Stomach (tissue), 19 donors: ENCODE measurements at places on chromosomes 1 and 21.

GRCh38 chr1:1779691-1780597, 1.7 kb upstream of the NADK start:
- peak; percentile 75 for DNase-seq

GRCh38 chr1:18723206-18723605, 92.6 kb downstream of the PAX7 start:
- no peak for DNase-seq

DNA sequence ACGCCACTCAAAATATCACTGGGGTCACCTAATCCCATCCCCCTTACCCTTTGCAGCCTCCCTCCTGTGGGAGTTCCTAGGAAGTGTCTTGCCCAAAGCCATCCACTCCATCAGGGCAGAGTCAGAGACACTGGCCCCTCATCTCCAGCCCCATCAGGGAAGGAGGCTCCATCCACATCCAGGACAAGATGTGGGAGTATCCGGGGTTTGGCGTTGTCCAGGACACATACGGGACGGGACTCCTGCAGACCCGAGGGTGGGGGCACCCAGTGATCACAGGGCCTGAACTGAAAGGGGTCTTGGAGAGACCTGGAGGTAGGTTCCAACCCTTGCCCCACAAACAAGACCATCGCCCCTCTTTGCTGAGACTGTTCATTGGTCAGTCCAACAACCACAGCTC, 348.2 kb downstream of the MATN1 start:
- DNase-seq: no peak

DNA sequence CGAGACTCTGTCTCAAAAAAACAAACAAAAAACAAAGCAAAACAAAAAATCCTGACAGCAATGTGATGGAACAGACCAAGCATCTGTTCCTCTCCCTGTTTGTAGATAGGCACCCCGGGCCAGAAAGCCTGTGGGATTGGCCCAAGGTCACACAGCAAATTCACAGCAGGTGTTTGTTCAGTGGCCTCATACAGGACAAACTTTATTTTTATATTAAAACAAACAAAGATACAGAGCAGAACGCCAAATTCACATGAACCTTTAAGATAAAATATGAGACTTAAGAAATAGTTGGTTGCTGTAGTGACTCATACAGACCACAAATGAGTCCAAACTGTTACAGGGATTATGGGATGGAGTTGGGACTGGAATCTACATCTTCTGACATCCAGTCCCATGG, 2.3 kb upstream of the CELA2A start:
- peak; percentile 71 for DNase-seq

GRCh38 chr1:230429067-230429735, 3.1 kb upstream of the PGBD5 start:
- DNase-seq: no peak

GRCh38 chr1:1462318-1462966, 9.1 kb upstream of the ATAD3B start:
- peak; percentile 76 for DNase-seq

DNA sequence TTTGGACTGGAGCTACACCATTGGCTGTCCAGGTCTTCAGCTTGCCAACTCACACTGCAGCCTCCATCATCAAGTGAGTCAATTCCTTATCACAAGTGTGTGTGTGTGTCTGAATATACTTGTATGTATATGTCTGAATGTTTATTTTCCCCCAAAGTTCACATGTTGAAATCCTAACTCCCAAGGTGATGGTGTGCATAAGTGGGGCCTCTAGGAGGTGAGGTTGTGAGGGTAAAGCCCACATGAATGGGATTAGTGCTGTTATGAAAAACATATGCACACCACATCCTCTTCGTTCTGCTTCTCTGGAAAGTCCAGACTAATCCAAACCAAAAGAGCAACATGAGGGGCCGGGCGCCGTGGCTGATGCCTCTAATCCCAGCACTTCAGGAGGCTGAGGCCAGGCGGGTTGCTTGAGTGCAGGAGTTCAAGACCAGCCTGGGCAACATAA, 48.7 kb upstream of the LBR start:
- no peak for DNase-seq

- no peak for DNase-seq
These were observed 20.3 kb downstream of the AJAP1 start for GRCh38 chr1:4674676-4675075.

- DNase-seq: no peak
These were observed 120.1 kb downstream of the AKT3 start for GRCh38 chr1:243729956-243730355.
